ENCODE measurements at places on chromosomes 3 and 15.

DNA sequence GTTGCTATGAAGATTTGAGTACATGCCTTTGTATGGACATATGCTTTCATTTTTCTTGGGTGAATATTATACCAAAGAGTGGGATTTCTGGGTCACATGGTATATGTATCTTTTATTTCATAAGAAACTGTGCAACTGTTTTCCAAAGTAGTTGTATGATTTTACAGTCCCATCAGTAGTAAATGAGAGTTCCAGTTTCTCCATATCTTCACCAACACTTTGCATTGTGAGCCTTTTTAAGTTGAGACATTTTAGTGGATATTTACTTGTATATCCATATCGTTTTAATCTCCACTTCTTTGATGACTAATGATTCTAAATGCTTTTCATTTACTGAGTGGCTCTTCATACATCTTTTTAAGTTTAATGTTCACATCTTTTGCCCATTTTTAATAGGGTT, 20.3 kb downstream of the MEF2A start:
- DNase-seq: no peak

- no peak for DNase-seq
These were observed 19.5 kb upstream of the PIK3CB start for GRCh38 chr3:138854204-138854603.

GRCh38 chr15:66072616-66073361, 180.8 kb downstream of the MEGF11 start:
- DNase-seq: no peak

GRCh38 chr3:118932822-118933558, 101.7 kb downstream of the IGSF11 start:
- no peak for DNase-seq

DNA sequence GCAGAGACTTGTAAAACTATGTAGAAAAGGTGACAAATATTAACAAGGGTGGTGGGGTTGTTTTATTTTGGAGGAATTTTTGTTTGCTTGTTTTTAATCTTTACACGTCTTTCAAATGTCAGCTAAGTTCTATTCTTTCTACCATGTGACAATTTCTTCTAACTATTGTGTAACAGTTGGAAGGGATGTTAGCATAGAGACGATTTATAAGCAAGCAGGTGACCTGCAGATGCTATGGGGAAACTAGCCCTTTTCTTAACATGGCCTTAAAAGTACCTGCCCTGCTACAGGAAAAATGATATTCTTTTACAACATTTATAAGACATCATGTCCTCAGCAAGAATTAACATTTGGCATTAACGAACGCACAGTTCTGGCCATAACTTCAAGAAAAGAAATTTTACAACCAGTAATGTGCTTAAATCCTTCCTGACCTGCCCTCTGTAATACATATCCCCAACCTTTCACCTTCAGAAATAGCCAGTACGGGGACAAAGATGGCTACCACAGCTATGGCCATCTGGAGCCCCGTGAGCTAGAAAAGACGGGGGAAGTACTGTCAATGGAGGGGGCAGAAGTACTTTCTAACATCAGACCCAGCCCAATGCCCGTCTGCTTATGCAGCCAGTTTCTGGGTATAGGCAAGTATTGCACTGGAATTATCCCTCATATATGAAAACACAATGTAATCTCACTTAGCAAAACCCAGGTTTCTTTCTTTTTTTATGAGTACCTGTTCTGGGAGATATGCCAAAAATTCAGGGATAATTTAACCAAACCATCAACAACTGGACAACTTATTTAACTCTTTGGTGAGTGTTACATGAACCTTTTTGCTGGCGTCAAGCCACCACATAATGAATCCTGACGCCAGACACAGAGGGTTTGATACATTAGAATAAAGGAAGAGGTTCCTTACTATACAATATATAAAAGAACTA, 67.7 kb upstream of the NR2F2 start:
- no peak for DNase-seq

- DNase-seq: peak; percentile 79
These were observed 33.6 kb downstream of the GPR171 start for GRCh38 chr3:151169262-151169947.

- no peak for DNase-seq
These were observed 485.0 kb upstream of the ATP11B start for GRCh38 chr3:182308328-182308727.

DNA sequence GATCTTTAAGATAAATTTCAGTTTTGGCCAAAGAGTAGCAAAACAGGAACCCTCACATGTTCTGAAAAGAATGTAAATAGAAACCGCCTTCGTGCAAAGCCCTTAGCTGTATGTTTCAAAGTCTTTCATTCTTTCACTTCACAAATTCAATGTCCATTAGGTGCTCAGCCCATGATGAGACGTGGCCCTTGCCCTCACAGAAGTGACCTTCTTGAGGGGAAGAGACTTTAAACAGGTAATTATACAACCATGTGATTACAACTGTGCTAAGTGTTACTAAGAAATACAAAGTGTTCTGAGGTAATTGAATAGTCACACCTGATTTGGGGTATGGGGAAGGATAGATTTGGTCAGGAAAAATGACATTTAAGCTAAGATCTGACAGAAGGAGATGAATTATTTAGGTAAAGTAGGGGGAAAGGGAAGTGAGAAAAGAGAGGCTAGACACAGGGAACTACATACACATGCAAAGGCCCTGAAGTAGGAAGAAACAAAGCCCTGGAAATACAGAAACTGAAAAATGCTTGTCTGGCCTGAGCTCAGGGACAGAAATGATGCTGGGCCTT, 19.6 kb downstream of the HSPBAP1 start:
- no peak for DNase-seq

DNA sequence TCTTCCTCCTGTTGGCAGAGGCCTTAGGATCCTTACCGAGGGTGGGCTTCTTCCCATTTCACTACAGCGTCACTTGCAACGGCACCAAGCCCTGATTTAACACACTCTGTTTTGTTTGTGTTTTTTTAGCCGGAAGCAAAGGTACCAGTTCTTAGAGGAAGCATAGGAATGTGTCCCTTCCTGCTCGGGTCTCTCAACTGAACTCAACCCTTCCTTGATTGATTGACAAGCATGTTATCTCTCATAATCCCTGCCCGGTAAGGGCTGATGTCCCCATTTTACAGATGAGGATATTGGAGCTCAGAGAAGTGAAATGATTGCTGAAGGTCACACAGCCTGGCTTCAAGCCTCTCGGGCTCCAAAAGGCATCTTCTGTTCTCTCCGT, 26.6 kb upstream of the MAGEF1 start:
- DNase-seq: no peak

DNA sequence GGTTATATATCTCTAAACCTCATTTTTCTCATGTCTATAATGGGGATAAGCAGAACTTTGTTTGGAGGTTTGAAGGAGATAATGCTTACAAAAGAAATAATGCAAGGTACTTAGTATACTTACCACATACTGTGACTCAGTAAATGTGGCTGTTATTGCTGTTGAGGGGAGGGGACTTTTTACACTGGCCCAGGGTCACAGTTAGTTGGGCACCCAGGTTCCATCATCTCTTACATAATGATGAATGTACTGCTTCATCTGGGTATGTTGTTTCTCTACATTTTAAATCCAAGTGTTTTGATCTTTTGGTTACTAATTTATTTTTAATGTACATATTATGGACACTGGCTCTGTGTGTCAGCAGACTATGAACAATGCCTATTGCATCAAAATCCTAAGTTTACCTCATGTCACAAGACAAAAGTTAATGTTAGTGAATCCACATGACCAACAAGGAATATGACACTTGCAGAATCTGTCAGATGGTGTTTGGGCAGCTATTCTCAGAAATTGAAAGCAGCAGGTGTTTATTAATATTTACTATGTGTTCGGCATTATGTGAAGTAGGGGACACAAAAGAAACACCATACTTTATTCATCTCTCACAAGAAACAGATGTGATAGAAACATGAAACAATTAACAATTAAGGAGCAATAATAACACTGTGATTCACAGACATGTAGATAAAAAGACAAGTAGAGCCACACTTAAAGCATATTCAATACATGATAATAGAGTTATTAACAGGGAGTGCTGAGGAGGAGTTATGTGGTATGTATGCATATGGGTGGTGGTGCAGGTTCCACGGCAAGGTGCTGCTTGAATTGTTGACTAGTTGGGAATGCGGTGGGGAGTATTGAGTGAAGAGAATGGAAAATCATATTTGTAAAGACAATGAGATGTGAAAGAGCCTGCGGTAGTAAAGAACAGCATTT, 109.7 kb downstream of the GALK2 start:
- no peak for DNase-seq

- DNase-seq: no peak
These were observed 235.5 kb downstream of the PDZRN3 start for GRCh38 chr3:73389117-73389813.

DNA sequence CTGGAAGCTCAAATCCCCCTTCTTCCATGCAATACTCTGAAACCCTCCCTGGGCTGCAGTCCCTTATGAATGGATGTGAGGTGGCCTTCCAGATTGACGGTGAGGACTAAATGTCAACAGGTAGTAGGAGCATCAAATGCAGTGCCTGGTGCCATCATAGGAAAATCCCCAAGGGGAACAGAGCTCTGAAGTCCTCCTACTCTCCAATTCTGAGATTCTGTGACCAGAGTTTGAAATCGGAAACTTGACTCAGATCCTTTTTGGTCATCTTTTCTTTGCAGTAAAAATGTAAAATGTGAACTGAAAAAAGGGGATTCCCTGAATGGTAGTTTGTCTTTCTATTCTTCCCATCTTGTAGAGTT, 68.8 kb upstream of the TJP1 start:
- no peak for DNase-seq
